CD8-positive, alpha-beta memory T cell (primary cell): ENCODE measurements at places on chromosomes 7 and 10. TPM values are rescaled to one million over a fixed set of nuclear protein-coding genes. Genes with fewer than 3 reads are reported as not detected.

- no peak overlapping the region for H3K4me3 ChIP-seq
- H3K27me3 ChIP-seq: no peaks in the 10 kb centered on the region
- no peak overlapping the region for H3K27ac ChIP-seq
These were observed 52.5 kb downstream of the PROSER2 start for GRCh38 chr10:11875494-11876281.

The BNIP3 gene
- polyA plus RNA-seq: 26.3 TPM

The ATOH7 gene
- not detected for polyA plus RNA-seq

DNA sequence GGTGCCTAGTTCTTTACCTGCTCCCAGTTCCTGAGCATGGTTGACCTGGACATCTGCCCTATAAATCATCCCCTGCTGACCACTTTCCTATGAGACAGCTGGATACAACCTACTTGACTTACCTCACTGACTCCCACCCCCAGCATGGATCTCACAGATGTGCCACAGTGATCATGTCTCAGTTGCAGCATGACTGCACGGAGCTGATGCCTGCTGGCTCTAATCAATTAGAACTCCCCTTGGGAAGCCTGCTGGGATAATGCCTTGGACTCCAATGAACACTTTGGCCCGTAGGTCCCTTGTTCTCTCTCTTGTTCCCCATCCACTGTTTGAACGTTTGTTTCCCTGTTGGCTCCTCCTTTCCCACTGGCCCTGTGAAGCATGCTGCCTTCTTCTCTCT, 271.2 kb upstream of the IGFBP3 start:
- no peak overlapping the region for H3K27ac ChIP-seq
- DNase-seq: no peak
- no peaks in the 10 kb centered on the region for H3K4me1 ChIP-seq

DNA sequence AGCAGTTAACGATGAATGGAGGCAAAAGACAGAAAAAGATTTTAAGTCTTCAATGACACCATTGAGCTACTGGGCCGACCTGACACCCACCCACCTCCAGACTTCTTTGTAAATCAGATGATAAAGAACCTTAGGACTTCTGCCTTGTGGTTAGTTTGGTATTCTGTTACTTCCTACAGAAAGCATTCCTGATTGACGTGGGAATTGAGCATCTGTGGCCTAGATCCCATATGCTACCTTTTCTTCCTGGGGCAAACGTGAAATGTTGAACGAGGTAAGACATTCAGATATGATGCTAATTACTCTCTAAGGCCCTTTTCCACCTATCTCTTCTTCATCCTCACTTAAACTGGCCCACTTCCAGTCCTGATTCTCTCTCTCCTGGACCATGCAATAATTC, 10.2 kb downstream of the PRLHR start:
- H3K27me3 ChIP-seq: no peaks in the 10 kb centered on the region
- H3K36me3 ChIP-seq: no peaks in the 10 kb centered on the region
- H3K4me1 ChIP-seq: no peaks in the 10 kb centered on the region
- no peak overlapping the region for H3K27ac ChIP-seq

GRCh38 chr10:124349231-124349995, 69.3 kb downstream of the OAT start:
- no peak overlapping the region for H3K4me3 ChIP-seq
- H3K36me3 ChIP-seq: no peaks in the 10 kb centered on the region
- no peaks in the 10 kb centered on the region for H3K4me1 ChIP-seq

The EPO gene
- polyA plus RNA-seq: not detected

DNA sequence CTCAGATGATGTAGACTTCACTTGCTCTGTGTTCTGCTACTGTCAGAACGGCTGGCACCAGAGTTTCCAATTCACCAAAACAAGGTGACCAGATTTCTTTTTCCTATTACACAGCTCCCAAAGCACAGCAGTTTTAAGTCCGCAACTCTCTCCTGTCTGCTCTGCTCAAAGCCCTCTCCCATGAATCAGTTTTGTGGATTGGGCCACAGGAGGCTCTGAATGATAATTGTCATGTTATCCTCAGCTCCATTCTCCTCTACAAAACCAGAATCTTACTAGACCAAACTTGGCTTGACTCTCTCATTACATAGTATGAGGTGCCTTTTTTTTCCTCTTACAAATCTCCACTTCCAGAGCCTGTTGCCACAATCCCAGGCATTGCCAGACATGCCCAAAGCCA, 223.5 kb downstream of the SNX13 start:
- no peak overlapping the region for H3K4me3 ChIP-seq
- no peaks in the 10 kb centered on the region for H3K36me3 ChIP-seq
- H3K27me3 ChIP-seq: no peaks in the 10 kb centered on the region
- no peaks in the 10 kb centered on the region for H3K4me1 ChIP-seq
- DNase-seq: no peak

The ZSCAN21 gene
- polyA plus RNA-seq: 8.2 TPM

The C10orf105 gene
- polyA plus RNA-seq: 0.23 TPM

The CFAP69 gene
- not detected for polyA plus RNA-seq

DNA sequence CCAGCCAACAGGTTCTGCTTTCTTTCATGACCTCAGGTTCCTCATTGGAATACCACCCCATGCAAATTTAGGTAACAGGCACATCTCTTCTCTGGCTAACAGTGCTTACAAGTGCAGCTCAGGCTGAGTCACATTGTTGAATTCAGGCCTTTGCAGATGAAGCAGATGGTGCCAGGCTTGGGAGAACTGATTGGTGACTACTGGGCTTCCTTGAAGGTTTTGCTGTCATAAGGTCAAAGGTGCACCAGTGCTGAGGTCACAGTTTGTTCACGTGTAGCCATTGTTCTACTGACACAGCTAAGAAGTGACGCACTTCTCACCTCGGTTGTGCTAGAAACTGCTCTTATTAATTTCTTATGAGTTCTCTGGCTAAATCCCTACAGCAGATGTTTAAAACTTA, 128.6 kb upstream of the BMPER start:
- no peak overlapping the region for H3K27ac ChIP-seq
- H3K4me1 ChIP-seq: no peaks in the 10 kb centered on the region
- H3K36me3 ChIP-seq: no peaks in the 10 kb centered on the region
- H3K4me3 ChIP-seq: no peak overlapping the region
- DNase-seq: no peak

The BAZ1B gene
- 31.1 TPM for polyA plus RNA-seq
